Stimulated activated CD4-positive, alpha-beta T cell treated with anti-CD3 and anti-CD28 coated beads, Interleukin-4, amount 100 ng/mL, for 1 hour (primary cell): ENCODE measurements at places on chromosomes 6 and 20.
A peak's percentile ranks its signal among the peaks of the same experiment; 100 is the strongest.

- DNase-seq: no peak
These were observed 59.0 kb downstream of the RIN2 start for GRCh38 chr20:19817017-19817416.

DNA sequence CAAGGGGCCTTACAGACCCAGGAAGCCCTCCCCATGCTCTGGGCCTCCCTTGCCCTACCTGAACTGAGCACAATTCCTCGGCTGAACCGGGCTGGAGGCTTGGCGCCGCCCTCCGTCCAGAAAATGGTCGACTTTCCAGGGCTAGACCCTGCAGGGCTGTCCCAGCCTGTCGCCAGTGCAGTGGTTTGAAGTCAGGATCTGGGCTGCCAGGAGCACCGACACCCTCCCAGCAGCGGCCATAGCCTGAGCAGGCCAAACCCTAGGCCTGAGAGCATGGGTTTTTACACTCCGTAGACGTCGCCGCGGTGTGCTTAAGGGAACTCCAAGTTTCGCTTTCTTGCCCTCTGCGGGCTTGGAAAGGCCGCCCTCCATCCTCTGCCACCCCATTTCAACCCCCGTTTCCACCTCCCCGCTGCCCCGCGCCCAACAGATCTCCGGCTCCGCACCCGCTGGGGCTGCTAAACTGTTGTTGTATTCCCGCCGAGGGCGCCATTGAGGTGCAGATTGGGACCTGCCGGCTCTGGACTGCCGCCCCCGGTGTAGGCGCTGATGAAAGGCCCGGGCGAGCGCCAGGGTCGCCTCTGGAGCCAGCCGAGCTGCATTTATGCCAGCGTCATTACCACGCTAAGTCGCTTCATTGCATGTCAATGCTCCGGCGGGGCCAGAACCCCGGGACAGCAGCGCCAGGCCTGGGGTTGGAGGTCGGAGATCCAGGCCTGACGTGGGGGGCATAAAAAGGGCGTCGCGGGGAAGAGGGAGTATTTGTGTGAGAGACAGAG is 2.2 kb upstream of the TFAP2A start:
- no peak for DNase-seq

DNA sequence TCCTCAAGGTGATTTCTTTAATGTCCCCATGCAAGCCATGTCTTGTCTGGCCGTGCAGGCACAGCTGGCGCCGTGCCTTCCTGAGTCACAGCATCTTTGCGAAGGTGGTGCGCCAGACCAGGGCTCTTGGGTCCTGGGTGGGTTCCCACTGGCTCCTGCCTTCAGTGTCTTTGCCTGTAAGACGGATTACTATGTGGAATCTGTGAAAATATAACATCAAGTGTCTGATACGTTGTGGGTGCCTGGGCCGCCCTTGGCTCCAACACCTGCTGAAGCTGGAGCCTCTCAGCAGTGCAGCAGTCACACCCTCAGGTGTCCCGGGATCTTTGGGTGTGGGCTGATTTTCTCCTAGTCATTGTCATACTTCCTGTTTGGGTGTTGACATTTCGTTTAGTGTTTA is 3.2 kb downstream of the OSBPL2 start:
- no peak for DNase-seq

DNA sequence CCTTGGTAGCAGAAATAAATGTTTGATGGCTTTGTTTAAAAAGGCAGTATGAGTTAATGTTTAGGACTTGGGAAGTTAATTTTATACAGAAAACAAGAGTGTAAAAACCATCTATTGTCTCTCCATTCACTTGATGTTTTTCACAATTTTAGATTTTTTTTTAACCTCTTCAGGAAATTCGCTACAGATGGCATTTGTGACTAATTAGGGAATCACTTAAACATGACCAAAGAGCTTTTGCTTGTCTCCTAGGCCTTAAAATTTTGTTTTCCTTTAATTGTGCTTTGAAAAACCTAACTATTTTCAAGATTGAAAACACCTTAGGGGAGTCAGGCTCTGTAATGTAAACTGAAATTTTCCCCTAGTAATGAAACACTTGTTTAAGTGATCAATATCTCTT is 17.3 kb downstream of the TULP4 start:
- DNase-seq: no peak

DNA sequence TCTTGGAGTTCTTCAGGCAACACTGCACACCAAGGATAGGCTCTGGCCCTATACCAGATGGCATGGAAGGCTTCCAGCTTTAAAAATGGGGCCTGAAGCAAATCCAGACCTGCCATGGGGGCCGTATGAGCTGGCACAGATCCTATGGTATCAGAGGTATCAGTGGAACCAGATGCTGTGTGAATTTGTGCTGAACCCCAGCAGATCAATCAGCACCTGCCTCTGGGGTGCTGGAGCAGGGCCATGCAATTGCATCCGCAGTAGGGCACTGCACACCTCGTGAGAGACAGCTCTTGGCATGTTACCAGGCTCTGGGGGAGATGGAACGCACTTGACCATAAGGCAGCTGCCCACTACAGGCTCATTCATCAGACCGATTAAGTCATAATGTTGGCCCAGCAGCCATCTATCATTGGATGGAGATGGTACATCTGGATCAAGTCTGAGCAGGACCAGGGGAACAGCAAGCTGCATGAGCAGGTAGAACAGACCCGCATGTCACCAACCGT is 221.5 kb downstream of the MYLK4 start:
- no peak for DNase-seq

DNA sequence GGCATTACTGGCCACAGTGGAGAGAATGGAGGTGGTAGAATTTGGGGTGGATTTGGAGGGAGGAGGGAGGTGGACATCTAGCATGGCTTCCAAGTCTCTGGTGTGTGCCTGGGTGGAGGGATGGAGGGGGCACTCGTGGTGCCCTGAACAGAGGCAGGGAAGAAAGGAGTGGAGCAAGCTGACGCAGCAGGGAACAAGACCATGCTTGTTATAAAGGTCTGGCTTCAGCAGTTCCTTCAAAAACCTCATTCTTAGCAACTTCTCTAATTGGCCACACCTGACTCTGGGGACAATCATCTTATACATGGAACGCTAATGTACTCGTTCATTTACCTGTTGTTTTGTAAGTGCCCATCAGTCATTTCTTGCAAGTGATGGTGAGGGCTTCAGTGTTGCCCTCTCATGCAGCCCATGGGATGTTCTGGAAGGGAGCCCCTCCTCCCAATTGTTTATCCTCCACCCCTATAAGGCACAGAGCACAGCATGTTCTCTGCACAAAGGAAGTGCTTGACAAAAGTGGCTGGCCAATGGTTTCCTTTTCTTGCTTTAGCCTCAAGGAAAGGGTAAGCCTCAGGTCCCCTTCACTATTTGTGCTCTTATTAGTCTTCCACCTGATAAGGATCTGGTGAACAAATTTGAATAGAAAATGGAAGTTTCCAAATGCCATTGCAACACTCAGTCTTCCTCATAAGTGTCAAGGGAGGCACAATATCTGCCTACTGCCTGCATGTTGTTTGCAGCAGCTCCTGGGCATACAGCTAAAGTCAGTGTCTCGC is 39.3 kb downstream of the GFOD1 start:
- no peak for DNase-seq

DNA sequence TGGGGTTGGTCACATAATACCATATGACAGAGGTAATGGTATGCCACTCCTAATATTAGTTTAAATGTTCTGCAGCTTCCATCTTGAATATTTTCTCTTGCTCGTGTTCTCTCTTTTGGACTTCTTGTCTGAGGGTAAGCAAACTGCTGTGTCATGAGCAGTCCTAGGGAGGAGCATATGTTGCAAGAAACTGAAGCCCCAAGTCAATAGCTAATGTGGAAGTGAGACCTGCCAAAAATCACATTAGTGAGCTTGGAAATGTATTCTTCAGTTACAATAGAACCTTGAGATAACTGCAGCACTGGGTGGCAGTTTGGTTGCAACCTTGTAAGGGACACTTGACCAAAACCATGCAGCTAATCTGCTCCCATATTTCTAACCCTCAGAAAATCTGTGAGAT is 178.2 kb upstream of the IMPG1 start:
- no peak for DNase-seq

DNA sequence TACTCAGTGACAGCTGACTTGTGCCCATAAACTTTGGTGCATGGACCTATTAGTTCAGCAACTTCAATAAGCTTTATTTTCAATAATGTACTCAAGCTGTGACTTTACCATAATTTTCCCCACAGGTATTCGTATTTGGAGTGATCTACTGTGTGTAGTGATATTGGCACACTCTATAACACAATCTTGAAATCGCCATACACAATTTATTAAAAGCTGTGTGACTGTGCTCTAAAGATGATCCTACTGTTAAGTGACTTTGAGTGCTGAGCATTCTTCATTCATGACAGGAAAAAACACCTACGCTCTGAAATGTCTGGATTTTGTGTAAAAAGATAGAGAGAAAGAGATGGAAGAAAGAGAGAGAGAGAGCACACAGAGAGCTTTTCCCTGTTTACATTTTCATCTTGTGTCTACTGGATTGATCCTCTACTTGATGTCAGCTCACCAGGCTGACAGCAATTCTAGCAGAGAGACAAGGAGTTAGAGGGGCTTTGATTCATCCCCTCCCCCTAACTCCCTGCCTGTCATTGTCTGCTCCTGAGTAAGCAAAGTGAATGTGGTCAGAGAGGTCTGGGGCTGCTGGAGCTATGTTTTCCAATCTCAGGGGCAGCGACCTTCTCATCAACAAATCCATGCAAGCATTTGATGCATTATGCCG is 538.7 kb upstream of the POU3F2 start:
- DNase-seq: no peak

GRCh38 chr20:1764136-1765033 is 106.8 kb upstream of the SIRPG start:
- DNase-seq: peak; percentile 61

GRCh38 chr20:37547912-37548311 is 20.2 kb upstream of the BLCAP start:
- no peak for DNase-seq

DNA sequence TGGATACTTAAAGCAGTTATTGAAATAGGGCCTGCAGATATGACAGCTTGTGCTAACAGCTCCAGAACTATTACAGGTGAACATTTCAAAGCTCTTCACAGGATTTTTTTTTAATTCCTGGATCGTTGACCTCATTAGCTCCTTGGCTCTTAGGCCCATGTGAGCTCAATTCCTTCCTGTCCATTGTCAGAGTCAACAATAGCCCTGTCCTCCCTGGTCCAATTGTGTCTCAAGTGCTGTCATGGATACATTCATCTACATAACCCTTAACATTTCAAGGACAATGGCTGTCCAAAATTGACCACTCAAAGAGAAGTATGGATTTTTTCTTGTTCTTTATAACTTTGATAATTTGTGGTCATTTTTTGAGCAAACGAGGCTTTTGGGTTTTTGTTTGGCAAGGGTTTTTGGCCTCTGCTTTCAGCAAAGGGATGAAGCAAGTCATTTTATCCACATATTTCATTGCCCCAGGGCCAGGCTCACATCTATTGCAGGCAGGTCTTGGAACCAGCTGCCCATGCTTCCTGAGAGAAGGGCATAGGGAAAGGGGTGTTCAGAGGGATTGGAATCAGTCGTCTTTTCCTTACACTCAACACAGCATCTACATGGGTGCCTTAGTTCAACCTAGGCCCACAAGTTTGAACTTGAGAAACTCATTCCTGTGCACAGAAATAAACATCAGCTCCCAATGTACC is 282.1 kb downstream of the TPBG start:
- DNase-seq: no peak

GRCh38 chr20:49367113-49367512 is 89.3 kb upstream of the ZNFX1 start:
- DNase-seq: no peak

DNA sequence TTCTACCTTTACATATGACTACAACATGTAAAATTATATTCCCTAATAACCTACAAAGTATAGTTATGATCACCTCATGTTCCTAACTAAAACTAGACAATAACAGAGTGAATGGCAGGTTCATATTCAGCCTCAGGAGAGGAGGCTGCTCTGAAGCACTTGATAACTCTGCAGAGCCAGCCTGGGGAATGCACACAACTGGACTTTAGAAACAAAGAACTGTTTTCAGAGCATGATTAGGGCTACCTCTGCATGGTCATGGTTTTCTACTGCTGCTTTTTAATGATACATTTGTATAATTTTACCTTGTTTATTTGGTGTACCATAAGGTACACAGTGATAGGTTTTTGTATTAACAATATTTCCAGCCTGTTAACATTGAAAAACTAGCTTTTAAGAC is 50.3 kb downstream of the TRPC4AP start:
- no peak for DNase-seq

DNA sequence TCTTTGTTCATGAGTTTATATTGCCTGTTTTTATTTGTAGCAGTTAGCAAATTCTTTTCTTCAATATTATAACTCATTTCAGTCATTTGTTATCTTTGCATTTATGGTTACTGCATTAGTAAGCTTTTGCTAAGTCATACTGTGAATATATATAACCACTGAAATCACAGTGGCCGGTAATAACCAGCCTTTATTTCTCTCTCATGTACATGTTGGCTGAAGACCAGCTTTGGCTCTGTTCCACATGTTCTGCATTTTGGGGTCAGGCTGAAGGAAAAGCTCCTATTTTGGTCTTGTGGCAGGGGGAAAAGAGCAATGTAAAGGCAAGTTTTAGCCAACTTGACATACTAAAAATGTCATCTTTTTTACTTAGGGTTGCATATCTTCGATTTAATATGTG is 276.3 kb downstream of the BCKDHB start:
- no peak for DNase-seq

- no peak for DNase-seq
These were observed 69.9 kb upstream of the SCGN start for GRCh38 chr6:25582101-25582500.

- DNase-seq: peak; percentile 80
These were observed 3.5 kb downstream of the MYLK2 start for GRCh38 chr20:31822421-31823330.

DNA sequence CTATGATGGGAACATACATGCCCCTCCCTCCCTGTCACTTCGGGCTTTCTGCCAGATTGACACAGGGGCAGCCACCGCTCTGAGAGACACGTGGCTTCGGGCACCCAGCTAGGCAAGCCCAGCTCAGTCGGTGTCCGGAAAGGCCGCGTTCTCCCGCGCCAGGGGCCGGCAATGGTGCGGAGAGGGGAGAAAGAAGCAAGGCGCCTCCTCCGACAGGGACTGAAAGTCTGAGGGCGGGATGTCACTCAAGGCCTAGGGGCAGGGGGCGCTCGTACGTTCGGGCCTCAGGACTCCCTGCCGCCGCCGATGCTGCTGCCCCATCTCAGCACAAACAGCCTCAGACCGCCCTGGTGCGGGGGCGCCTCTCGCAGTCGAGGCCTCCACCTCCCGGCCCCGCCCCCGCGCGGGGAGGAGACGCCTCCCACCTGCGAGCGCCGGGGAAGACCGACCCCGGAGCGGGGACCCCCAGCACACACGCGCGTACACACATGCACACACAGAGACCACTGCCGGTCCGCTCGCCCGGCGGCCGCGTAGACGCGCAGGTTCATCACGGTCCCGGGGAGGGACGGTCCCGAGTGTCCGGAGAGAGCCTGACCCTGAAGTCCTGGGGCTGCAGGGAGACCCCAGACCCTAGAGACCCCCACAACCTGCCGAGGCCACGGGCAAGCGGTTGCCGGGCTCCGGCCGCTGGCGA is 1.9 kb downstream of the GRM4 start:
- DNase-seq: peak; percentile 64
